ENCODE measurements at places on chromosomes 6 and 20. TPM values are rescaled to one million over a fixed set of nuclear protein-coding genes. Genes with fewer than 3 reads are reported as not detected.

SMPDL3A gene
- 1.8 TPM for total RNA-seq

LAMA4 gene
- total RNA-seq, result 11.9 TPM

DNA sequence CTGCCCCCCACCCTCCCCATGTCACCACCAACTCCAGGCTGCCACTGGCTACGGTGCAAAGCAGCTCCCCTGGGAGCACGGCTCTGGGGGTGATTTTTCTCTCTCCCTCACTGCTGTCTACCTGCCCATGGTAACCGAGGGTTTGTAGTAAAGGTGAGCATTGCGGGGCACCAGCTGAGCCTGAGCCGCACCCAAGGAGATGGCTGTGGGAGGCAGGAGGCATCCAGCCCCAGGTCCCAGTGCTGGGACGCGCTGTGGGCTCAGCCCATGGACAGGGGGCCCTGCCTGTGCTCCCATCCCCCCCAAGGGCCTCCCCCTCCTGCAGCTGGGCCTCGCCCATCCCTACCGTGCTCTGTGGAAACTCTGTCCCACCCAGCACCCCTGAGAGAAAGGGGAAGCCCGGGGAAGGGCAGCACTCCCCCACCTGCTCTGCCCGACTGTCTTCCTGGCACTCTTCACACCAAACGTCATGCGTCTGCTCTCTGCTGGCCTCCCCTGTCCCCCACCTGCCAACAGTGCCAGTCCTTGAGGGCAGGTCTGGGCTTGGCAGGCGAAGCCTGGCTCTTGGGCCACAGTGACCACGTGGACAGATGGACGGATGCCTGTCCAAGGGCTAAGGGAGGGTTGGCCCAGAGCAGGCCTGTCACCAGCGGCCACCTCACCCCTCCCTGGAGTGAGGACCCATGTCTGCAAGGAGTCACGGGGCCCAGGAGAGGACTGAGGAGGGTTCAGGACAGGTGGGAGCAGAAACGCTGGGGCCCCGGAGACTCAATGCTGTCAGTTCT is 3.8 kb upstream of the CHRNA4 start:
- H3K36me3 ChIP-seq, result no peaks in the 10 kb centered on the region
- no peak overlapping the region for H3K4me3 ChIP-seq
- H3K27ac ChIP-seq, result no peak overlapping the region
- DNase-seq, result no peak
- no peaks in the 10 kb centered on the region for H3K27me3 ChIP-seq

GRCh38 chr6:104003803-104004516 is 855.8 kb downstream of the HACE1 start:
- H3K27ac ChIP-seq, result no peak overlapping the region
- H3K27me3 ChIP-seq, result no peaks in the 10 kb centered on the region
- no peaks in the 10 kb centered on the region for H3K4me1 ChIP-seq
- H3K4me3 ChIP-seq, result no peak overlapping the region

GRCh38 chr6:50820869-50821264 is 2.2 kb downstream of the TFAP2B start:
- H3K36me3 ChIP-seq, result no peaks in the 10 kb centered on the region
- H3K27ac ChIP-seq, result no peak overlapping the region
- no peak overlapping the region for H3K4me3 ChIP-seq
- no peak for DNase-seq
- H3K4me1 ChIP-seq, result no peaks in the 10 kb centered on the region

OR2J2 gene
- total RNA-seq, result not detected

C20orf204 gene
- 1.9 TPM for total RNA-seq

WFDC12 gene
- not detected for total RNA-seq

PDE10A gene
- 27.8 TPM for total RNA-seq

OVOL2 gene
- total RNA-seq, result 0.77 TPM
